ENCODE measurements at places on chromosomes 11 and 22. TPM values are rescaled to one million over a fixed set of nuclear protein-coding genes. Genes with fewer than 3 reads are reported as not detected.
A peak's percentile ranks its signal among the peaks of the same experiment; 100 is the strongest.

Gene PCF11
- total RNA-seq, result 199 TPM

Gene SSTR3
- 13.7 TPM for total RNA-seq

DNA sequence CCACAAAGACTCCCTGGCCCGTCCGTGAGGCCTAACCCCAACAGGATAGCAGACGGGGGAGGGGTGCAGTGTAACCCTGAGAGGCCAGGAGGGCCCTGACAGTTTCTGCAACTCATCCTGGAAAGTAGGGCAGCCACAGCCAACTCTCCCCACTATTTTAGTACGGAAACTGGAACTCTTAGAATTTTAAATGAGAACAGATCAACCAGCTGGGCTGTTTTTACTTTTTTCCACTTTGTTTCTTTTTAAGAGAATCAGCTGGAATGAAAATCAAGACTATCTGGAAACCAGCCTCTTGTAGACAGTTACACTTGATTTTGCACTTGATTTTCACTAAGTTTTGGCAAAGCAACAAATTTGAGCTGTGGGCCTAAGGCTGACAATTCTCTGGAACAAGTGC is 42.7 kb upstream of the NRIP3 start:
- no peak for DNase-seq

- DNase-seq, result no peak
Observed at GRCh38 chr11:76523147-76523546, 78.3 kb downstream of the EMSY start.

DNA sequence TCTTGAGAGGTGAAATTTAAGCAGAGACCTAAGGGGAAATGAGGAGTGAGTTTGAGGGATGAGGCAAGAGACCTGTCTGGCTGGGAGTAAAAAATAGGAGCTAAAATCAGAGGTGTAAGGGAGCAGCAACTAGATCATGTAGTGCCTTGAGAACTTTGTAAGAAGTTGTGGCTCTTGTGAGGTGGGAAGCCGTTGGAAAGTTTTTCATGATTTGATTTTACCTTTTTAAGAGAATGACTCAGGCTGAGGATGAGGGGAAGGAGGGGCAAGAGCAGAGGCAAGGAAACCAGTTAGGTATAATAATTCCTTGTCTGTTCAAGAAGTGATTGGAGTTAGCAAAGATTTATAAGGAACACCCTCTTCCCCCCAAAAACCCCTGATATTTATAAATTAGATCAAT is 25.8 kb downstream of the QSER1 start:
- no peak for DNase-seq

- DNase-seq, result no peak
Observed at GRCh38 chr11:13061294-13061990, 52.3 kb downstream of the RASSF10 start.

GRCh38 chr22:40718250-40719204 is 39.2 kb downstream of the MCHR1 start:
- DNase-seq, result no peak

GRCh38 chr11:118223992-118224391 is 819 bp downstream of the JAML start:
- DNase-seq, result peak; percentile 40

DNA sequence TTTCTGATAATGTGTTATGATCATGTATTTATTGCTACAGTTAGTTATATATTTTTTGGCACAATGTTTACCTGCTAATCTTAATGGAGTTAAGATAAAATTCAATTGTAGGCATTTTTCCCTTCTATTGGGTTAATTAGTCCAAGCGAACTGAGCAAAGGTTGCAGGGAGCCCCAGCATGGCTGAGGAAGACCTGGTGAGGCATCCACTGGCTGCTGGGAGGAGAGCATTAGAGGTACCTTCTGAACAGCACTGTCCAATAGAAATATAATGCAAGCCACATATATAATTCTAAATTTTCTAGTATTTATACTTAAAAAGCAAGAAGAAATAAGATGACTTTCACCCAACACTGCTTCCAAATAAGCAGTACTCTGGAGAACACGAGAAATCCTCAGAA is 689 bp upstream of the TMEM126A start:
- no peak for DNase-seq

DNA sequence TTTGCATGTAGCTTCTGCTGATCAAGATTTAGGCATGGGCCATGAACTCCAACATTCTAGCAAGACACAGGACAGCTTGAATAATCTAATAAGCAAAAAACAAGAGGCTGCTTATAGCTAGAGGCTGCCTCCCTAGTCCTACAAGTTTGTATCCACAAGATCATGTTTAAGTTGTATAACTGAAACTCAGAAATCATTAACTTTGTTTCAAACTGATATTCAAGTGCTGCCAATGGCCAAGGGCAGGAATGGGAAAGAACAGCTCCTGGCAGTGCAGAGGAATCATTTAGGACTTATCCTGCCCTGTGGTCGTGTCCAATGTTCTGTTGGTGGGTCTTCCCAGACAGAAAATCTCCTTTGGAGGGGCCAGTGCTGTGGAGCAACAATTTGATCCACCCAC is 209.6 kb upstream of the DDI1 start:
- no peak for DNase-seq

DNA sequence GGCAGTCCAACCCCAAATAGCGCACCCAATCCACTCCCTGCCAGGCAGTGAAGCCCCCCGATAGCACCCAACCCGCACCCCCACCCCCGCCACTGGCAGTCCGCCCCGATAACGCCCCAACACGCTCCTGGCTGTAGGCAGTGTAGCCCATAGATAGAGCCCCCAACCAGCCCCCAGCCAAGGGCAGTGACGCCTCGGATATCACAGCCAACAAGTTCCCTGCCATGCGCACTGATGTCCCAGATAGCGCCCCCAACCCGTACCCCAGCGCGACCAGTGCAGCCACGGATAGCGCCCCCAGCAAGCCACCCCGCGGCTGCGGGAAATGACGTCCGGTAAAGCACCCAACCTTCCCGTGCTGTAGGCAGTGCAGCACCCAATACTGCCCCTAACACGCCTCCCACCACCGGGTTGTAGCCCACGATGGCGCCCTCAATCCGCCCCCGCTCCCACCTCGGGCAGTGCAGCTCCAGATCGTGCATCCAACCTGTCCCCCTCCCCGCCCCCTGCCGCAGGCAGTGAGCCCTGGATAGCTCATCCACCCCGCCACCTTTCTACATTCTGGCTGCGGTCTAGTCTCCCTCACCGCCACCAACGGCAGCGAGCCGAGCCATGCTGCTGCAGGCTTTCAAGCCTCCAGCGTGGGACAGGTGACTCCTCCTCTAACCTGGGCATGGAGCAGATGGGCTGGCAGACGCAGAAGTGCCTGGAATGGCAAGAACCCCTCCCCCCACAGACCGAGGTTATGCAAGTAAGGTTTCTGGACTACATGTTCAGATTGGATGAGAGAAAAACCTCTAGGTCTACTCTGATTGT is 625 bp downstream of the RFPL2 start:
- DNase-seq, result peak; percentile 48

Measured in naive thymus-derived CD8-positive, alpha-beta T cell (primary cell).